EL (cell line): ENCODE measurements at places on chromosomes 6 and 20.

DNA sequence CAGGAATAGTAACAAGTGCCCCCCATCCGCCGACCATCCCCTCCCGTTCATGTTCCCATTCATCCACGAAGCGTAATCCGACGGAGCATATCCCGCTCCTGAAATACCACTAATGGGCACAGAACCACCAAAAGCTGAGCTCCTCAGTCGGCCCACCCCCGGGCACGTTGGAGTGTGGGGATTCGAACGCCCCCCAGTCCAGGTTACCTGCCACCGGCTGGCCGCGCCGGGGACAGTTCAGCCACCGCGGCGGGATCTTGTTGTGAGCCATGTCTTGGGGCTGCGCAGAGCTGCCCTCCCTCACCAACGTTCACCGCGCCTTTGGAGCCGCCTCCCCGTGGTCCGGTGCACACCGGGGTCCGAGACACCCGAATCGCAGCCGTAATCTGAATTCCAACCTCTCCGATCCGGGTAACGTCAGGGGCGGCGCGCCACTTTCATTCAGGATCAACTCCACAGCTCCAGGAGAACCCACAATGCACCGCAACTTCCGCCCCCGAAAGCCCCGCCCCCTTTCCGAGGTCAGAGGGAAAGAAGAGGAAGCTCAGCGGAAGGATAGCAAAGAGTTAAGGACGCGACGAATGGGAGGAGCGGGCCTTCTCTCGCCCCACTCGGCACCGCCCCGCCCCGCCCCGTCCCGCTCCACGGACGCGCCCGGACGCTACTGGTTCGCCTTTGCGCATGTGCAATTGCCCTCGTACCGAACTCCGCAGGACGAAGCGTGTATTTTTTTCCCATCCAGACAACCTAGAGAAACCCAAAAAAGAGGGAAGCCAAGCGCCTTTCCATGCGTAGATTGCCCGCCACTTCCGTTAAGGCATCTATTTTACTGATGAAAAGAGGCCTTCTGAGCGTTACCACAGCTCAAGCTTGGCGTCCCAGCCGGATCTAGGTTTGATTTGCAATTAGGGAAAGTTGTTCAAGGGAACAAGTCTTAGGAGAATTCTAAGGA, at the start of gene RNGTT:
Gene RNGTT (minus strand): TSS at position 480 of the 952 bp plus-strand sequence. CDS start 209 bp downstream, at position 271.
- DNase-seq, result peak; percentile 99

GRCh38 chr6:25052181-25052580, 116.4 kb upstream of the RIPOR2 start:
- DNase-seq, result peak; percentile 10

DNA sequence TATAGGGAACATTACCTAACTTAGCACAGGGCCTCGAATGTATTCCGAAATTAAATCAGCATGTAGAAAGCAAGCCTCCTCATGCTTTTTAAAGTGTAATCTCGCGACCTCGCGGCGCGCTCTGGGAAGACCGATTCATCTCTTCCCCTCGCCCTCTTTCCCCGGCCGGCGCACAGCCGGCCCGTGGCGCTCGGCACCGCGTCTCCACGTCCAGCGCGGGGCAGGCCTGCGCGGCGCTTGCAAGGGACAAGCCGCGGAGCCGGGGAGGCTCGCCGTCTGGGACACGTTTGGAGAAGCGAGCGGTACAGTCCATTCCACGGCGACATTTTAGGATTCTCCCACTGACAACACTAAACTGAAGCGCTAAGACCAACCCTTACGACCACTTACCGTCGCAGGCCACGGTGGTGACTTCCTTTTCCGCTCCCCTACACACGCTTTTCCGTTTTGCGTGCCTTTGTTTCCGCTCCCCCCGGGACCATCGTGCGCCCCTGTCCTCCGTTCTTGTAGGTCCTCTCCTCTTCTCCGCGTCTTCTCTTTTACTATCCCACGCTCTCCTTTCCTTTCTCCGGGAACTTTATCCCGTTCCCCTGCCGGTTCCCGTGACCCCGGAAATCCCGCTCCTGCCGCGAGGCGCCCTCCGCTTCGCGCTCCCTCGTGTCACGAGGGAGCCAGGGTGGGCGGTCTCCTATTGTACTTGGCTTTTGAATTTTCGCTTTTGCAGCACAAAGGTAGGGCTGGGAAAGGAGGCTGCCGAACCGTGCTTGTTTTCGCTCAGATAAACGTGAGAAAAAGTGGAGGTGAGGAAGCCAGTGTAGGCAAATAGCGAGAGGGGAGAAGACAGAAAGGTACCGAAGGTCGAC, at the start of gene ECHDC1:
Gene ECHDC1 (minus strand): TSS at position 664 of the 863 bp plus-strand sequence. CDS start 12,581 bp downstream, outside the sequence.
- peak; percentile 76 for DNase-seq

GRCh38 chr6:145842693-145843546, 28.3 kb upstream of the FBXO30 start:
- DNase-seq, result no peak

DNA sequence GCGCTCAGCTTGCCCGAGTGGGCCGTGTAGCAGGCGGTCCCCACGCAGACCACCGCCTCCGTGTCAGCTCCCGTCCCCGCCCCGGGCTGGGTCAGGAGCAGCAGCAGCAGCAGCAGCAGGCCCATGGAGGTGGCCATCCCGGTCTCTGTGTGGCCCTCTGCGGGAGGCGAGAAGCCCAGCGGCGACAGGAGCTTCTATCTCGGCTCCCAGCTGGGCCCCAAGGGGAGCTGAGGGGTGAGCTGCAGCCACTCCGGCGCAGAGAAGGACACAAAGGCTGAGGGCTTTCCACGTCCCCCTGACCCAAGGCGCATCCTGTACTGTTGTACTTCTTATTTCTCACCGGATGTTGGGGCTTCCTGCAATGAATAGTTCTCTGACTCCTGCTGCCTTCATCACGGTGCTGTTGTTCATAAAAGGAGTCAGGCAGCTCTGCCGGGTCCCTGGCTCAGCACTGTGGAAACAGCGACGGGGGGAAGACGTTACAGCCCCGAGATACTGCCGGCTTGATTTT, at the start of gene CD93:
Gene CD93 (minus strand): TSS at position 269 of the 511 bp plus-strand sequence. CDS start 132 bp downstream, at position 137.
- no peak for DNase-seq

- DNase-seq, result peak; percentile 48
These were observed 892 bp upstream of the DXO start for GRCh38 chr6:31972709-31973350.

DNA sequence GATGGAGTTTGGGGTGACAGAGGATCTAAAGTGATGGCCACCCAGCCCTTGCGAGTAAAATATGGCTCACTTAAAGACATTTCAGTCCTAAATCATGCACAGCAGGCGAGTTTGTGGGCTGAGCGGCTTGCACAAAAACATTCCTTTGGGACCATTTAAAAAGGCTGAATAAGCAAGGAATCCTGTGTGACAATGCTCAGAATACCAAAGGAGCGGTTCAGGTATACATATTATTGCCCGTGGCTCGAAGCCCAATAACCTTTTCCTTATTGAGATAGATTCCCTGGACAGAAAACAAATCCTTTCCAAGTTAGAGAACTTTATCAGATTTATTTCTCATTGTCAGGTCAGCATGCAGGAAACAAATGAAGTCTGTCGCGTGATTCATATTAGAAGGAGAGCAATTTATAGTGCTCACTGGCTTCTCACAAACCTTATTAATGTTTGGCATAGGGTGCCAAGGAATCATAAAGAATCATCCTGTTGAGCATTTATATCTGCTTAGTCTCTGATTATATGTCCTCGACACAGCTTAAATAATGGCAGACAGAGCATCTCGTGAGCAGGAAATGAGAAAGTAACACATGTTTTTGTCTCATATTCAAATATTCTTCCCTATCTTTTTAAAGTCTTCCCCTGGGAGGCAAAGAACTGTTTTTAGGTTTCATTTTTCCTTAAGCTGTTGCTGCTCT, 121.3 kb downstream of the TRMT11 start:
- DNase-seq, result no peak

- DNase-seq, result no peak
These were observed 48.5 kb upstream of the NT5E start for GRCh38 chr6:85401186-85402021.

- DNase-seq, result peak; percentile 73
These were observed 734 bp downstream of the TPBG start for GRCh38 chr6:82364087-82365015.

DNA sequence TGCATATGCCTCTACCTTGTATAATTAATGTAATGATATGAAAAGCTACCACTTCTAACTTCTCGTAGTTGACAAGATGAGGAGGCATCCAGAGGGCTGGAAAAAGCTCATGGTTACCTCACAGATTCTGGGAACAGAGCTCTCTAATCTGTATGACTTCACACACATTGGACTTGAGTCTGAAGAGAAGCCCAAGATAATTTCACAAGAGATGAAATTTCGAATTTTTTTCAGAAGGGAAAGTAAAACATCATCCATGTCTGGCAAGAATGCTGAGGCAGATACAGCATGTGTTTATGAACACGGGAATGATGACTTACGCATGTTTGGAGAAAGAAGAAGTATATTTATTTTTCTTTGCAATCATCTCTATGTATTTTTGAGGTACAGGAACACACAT, 141.8 kb upstream of the TENT5A start:
- DNase-seq, result peak; percentile 44

DNA sequence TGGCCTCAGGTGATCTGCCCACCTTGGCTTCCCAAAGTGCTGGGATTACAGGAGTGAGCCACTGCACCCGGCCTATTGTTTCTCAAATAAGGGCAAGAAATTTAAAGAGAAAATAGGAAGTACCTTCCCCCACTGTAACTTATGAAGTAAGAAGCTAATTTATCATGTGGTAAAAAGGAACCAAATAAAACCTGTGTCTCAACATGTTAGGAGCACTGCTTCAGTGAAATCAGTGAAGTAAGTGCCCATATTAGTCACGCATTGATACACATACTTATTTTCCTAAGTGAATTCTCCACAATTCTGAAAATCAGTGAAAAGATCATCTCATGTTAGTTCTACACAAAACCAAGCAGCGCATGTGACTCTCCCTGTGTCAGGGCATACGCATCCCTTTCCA, 14.2 kb upstream of the LPA start:
- DNase-seq, result no peak

GRCh38 chr6:164520916-164521315, 788.5 kb downstream of the C6orf118 start:
- no peak for DNase-seq

GRCh38 chr6:34067814-34068213, 78.1 kb downstream of the GRM4 start:
- DNase-seq, result peak; percentile 8

- peak; percentile 13 for DNase-seq
These were observed 44.3 kb downstream of the TENT5A start for GRCh38 chr6:81708113-81708699.

GRCh38 chr20:22455259-22455658, 129.1 kb downstream of the FOXA2 start:
- DNase-seq, result no peak

GRCh38 chr6:54244430-54244829, 63.8 kb upstream of the TINAG start:
- peak; percentile 34 for DNase-seq

- no peak for DNase-seq
These were observed 17.3 kb downstream of the PLN start for GRCh38 chr6:118565311-118565960.

- no peak for DNase-seq
These were observed 83.3 kb upstream of the SIRPA start for GRCh38 chr20:1811621-1812498.

GRCh38 chr6:122799140-122799745, 10.2 kb downstream of the SMPDL3A start:
- DNase-seq, result no peak

DNA sequence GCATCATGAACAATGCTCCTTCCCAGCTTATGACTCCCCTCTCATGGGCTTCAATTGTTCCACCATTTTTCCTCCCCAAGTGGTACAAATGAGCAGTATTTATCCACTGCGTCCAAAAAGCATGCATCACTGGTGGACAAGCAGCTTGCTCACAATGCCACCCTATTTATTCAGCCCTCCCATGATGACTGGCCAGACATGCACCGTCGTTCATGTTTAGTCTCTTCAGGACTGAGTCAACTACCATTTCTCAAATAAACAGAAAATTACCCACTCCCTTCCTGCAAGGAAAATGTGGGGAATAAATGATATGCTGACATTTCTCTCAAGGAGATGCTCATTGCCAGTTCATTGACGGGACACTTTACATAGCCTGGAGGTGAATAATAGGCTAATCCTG, 300.4 kb downstream of the C6orf118 start:
- no peak for DNase-seq

DNA sequence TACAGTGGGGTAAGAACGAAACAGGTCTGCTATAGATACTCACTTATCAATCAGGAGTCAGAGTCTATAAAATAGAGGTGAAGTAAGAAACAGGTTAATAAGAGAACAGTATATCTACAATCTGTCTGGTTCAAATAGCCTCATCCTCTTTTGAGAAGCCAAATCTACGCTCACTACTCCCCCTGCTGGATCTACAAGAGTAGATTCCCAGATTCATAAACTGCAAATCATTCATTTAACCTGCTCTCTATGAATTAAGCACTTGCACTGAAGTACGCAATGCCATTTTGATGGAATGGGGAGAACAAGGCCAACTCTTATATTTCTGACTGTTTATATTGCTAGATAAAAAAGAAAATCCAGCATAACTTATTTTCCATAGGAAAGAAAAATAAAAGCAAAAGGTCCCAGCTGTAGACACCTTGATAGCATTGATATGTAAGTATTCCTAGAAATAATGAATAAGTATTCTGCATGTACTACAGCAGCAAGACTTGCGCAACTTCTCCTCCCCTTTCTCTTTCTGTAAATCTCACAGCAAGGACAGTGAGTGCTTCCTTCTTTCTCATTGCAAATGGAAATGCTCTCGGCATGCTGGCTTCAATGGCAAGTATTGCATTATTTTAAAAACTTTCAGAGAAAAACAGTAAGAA, 92.3 kb downstream of the RFX6 start:
- peak; percentile 54 for DNase-seq

DNA sequence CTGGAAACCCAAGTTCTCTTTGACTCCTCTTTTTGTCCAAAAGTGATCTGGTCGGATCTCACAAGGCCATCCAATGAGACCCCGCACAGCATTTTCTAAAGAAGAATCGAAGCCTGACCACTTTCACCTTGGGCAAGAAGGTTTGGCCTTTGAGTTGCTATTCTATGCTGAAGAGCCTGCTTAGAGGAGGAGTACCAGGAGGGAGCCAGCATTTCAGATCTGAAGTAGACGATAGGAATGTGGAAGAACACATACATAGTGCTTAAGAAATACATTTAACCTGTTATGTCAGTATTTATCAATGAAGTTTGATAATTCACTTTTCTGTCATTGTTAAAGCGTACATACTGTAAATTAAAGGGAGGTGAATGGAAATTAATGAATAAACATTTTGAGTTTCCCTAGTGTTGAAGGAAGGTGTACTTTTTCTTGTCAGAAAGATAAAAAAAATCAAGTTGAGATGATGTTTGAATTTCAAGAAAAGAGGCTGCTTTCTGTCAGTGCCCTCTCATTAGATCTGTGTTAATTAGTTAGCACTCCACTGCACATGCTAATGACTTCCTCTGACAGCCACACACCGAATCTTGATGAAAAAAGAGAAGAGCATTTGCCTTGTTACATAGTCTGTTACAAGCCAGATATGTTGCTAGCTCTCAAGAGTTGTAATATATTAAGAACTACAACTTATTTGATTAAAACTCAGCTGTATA, 10.9 kb upstream of the TDRD6 start:
- DNase-seq, result no peak
